ENCODE measurements at places on chromosomes 13 and 19.

DNA sequence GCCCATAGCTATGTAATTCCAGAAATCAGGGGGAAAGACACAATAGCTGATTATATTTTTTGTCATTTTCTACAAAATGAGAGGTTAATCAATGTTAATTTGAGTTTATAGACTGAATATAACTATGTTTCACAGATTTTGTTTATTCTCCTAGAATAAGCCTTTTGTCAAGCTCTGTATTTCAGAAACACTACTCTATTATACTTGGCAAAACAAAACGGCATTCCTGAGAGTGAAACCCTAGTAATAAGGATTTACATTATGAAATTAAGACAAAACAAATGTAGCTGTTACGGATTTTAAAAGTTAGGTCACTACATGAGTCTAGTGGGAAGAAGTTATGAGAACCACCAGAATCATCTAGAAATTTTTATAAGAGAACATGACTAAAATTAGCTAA is 334.2 kb downstream of the KLF12 start:
- DNase-seq, result no peak

DNA sequence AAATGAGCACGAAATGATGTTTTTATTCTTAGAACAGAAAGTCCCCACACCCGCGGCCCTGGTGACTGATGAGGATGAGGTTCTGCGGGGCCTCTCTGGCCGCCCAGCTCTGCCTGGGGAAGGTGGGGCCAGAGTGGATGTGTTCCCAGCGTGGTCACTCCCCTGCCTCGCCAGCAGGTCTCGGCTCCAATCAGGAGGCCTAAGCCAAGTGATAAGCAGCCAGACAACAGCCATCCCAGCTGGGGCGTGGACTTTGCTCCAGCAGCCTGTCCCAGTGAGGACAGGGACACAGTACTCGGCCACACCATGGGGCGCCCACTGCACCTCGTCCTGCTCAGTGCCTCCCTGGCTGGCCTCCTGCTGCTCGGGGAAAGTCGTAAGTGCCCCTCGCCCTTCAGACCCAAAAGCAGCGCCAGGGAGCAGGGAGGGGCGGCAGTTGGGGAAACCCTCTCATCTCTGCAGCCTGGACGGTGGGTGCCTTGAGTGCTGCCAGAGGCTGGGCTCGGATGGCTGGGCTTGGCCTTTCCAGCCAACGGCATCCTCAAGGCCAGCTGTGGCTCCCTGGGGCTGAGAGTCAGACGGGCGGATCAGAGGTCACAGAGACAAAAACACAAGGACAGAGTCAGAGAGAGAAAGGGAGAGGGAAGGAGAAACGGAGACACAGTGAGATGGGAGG is at the start of gene F10:
Gene F10, plus strand, starts transcription at position 250 of the 676 bp plus-strand sequence. Its CDS starts 57 bp downstream, at position 307.
- no peak for DNase-seq

GRCh38 chr13:94524407-94524806 is 44.9 kb upstream of the DCT start:
- no peak for DNase-seq

- DNase-seq, result no peak
These were observed 4.1 kb upstream of the CNN1 start for GRCh38 chr19:11534538-11534937.

DNA sequence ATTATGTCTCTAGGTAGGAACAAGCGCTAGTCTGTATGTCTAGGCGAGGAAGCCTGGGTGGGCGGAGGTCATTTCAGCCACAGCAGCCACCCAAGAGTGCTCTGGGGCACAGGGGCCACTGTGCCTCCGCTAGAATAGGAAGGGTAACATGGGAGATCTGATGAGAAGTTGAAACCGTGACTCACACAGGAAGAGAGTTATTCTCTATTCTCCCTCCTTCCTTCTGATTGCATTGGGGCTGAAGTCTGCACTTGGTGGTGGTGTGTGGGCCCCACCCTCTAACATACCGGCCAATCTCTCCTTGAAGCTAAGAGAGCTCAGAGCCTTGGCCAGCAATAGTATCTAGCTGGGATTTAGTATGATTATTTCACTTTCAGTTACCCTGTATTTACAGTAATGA is 20.3 kb upstream of the GGACT start:
- peak; percentile 32 for DNase-seq

GRCh38 chr19:54682306-54682856 is 19.6 kb downstream of the LILRB4 start:
- no peak for DNase-seq

DNA sequence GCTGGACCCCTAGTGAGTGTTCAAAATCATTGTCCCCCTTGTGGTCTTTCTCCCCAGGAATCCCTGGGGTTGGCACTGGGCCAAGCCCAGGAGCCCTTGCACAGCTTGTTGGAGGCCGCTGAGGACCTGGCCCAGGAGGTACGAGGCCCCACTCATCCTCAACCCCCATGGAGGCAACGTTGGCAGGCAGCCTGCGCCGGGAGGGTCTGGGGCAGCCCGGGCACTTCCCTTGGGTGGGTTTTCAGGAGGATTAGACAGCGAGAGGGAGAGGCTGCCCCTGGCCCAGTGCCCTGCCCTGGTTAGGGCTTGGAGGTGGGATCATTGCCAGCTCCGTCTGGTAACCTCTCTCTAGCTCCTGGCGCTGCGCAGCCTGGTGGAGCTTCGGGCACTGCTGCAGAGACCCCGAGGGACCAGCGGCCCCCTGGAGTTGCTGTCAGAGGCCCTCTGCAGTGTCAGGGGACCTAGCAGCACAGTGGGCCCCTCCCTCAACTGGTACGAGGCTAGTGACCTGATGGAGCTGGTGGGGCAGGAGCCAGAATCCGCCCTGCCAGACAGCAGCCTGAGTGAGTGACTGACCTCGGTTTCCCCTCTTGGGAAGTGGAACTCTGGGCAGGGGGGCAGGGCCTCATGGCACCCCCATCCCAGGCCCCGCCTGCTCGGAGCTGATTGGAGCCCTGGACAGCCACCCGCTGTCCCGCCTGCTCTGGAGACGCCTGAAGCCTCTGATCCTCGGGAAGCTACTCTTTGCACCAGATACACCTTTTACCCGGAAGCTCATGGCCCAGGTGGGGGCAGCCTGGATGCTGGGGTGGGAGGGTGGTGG is 3.0 kb downstream of the ABCA7 start:
- no peak for DNase-seq

DNA sequence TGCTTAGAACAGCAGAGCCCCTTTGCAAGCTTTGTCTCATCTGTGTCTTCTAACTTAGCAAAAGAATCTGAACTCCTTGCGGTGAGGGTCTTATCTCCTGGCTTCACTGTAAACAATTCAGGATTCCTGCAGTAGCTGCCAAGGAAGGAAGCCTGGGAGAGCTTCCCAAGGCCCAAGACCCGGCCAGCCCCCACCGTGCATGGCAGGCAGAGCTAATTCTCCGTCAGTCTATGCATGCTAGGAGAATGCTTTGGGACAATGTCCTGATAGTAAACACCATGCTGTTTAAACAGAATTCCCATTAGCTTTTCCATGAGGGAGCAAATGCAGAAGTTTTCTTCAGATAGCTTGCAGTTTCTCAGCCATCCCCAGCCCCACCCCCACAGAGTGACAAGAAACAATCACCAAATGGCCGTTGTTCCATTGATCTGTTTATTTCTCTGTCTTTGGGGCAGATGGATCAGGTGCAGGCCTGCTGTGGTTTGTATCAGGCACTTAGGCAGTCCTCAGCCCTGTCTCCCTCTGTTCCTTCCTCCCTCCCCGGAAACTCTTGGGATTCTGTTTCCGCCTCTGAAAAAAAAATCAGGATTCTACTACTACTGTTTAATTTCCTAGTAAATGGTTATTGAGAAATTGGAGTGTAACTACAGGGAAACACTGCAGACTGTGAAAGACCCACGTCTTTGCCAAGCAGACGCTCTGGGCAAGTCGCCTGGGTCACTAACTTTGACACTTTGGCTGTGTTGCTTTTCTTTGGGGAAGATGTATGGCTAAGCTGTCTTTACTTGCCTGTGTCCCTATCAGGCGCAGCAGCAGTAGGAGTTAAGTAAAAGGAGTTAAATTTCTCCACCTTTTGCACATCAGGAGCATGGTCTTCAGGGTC is 40.7 kb upstream of the SPATA13 start:
- DNase-seq, result no peak

GRCh38 chr13:43963726-43964125 is 84.0 kb downstream of the LACC1 start:
- no peak for DNase-seq

DNA sequence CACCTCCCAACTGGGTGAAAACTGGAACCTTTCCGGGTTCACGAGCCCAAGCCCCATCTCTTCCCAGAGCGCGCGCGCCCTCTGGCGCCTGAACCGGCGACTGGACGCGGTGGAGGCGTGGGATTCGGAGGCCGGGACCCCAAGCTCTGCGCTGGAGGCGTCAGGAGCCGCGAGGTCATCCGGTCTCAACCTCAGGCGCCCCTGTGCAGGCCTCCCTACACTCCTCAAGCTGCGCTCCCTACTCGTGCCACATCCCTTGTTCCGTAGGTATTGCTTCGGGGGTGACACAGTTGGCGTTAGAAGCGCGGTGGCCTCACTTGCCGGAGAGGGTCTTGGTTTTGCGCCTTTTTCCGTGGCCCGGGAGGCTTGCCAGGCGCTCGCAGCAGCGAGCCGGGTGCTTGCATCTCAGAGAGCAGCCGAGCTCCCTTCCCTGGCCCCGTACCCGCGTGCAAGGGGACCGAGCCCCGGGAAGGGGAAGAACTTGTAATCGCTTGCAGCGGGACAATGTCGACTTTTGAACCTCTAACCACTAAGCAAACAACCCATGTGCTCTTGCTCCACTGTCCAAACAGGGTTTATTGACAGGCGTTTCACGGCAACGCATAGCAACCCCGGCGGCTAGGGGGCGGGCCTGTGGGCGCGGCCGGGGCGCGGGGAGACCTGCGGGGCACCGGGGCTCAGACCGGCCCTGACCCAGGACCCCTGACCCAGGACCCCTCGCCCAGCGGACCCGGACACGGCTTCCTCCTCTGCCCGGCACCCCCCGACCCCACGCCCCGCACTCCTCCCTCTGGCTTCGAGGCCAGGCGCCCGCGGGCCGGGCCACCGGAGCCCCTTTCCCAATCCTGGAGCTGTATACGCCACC is 8.5 kb downstream of the CDX2 start:
- peak; percentile 62 for DNase-seq

- DNase-seq, result no peak
These were observed 163.1 kb downstream of the STK24 start for GRCh38 chr13:98413796-98414195.

DNA sequence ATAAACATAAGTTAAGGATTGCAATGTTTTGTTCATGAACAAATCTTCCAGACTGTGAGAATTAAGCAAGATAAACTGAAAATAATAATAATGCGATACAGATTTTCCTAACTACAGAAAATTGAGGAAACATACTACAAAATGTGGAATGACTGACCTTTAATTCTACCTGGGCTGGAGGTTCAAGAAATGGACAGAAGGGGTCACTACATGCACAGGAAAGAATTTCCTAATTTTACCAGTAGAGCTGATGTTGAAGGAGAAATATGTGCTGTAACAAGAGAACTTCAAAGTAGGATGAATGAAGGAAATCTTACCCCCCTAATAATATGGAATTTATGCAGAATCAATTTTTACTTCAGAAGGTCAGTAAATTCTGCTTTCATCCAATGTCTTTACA is 62.3 kb downstream of the ZNF627 start:
- no peak for DNase-seq

GRCh38 chr19:4388337-4389063 is 11.8 kb downstream of the SH3GL1 start:
- no peak for DNase-seq

GRCh38 chr19:23287620-23288019 is 37.4 kb upstream of the ZNF724 start:
- DNase-seq, result no peak

DNA sequence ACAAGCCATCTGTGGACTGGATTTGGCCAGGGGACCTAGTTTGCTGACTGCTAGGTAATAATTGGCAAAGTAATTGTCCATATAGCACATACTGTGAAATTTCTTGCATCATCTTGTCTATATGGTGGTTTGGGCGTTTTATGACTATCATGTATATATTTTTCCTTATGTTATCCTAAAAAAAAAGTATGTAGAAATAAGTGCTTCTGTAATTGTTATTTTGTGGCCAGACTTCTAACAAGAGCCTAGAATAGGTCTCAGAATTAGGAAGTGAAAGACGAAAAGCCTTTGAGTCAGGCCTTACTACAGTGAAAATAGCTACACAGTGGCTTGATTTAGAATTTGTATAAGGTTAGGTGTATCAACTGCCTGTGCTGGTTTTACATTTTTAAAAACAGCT is 4.2 kb downstream of the FNDC3A start:
- no peak for DNase-seq

DNA sequence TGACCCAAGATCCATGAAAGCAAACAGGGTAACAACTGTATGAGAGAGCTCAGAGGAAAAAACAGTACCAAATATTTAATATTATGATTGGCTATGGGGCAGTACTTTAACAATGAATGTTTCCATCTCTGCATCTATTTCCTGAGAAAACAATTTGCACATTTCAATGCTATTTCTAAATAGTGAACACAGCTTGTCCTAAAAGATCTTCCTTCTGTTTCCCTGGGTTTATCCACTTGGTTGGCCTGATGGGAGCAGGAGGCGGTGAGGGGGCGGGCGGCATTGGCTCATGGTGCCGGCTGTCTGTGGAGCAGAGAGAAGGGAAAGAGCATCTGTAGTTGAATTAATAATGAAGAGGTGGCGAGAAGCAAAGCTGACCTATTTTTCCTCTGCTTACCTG is 291.4 kb downstream of the DCLK1 start:
- DNase-seq, result no peak

GRCh38 chr13:108193806-108194205 is 21.5 kb downstream of the LIG4 start:
- no peak for DNase-seq

- DNase-seq, result no peak
These were observed 172.7 kb upstream of the MAB21L1 start for GRCh38 chr13:35649162-35649561.

Measured in stimulated activated CD4-positive, alpha-beta T cell treated with anti-CD3 and anti-CD28 coated beads, Interleukin-15, amount 100 ng/mL, for 24 hours (primary cell).